ENCODE measurements at places on chromosomes 2 and 18.

DNA sequence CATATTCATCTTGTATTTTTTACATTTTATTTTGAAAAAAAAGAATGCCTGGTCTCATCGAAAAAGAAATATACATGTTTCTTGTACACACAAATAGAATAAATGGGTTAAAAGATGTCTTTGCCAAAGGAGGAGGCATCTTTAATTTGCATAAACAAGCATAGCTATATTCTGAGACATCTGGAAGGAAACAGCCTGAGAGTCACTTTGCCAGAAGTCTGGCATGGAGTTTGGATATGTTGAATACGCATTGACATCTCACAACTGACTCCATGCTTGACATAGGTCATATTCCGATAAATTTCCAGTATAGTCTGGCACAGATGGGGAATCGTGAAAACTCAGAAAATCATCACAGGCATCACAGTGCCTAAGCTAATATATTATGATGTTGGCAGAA is 1317.5 kb upstream of the CELF4 start:
- DNase-seq, result no peak

DNA sequence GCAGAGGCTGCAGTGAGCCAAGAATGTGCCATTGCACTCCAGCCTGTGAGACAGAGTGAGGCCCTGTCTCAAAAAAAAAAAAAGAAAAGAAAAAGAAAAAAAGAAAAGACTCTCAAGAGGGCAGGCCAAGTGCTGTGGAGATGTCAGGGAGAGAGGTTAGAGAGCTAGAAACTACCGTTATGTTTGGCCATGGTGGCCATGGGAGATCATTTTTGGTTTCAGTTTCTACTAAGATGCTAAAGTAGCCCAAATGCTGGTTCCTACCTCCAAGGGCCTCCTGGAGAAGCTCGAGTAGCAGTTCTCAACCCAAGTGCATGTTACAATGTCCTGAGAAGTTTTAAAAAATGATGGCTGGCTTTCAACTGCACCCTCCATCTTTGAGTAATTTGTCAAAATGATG is 47.4 kb upstream of the TCF4 start:
- DNase-seq, result no peak

GRCh38 chr2:133204421-133204820 is 363.8 kb downstream of the NCKAP5 start:
- DNase-seq, result no peak

GRCh38 chr2:105179469-105180372 is 61.8 kb upstream of the GPR45 start:
- peak; percentile 45 for DNase-seq

GRCh38 chr18:70653671-70654070 is 364.8 kb downstream of the SOCS6 start:
- no peak for DNase-seq

DNA sequence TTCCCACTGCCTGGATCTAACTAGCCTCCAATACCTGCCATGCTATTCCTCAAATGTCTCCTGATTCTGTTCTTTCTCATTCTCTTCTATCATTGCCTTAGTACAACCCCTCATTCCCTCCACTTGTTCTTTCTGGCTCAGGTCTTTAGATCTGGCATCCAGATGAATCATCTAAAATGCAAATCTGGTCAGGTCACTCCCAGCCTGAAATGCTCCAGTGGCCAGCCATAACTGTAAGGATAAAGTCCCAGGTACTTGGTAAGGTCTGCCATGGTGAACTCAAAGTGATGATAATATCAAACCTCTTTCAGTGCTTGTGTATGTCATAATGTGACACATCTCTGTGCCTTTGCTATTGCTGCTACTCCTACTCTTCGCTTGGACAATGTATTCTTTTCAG is 2.9 kb upstream of the SNRNP27 start:
- DNase-seq, result no peak

DNA sequence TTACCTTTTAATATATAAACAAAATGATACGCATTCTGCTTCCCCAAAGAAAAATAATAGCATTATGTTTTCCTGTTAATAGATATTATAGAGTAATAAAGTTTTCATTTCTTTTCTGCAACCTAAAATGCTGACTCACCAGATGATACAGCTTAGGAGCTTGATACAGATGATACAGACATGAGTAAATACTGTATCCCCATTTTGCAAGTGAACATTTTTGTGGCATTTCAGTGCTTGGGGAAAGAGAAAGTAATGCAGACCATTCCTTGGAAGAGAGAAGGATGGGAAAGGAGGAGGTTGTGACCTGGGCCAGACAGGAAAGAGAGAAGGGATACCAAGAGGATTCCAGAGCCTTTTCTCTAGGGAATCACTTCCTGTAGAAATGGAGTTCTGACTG is 97.5 kb upstream of the FSHR start:
- DNase-seq, result peak; percentile 78

DNA sequence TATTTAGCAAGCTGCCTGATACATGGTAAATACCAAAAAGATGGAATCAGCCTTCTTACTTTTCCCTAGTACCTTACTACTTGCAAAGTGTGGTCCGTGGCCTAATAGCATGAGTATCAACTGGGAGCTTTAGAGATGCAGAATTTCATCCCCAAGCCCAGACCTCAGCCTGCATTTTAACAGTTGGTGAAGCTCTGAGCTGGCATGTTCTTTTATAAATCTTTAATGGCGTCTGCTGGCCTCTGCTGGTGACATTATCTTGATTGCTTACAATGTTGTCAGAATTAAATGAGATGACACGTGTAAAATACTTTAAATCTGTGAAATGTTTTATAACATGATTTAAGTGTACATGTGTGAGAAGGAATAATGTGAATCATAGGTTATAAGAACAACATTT is 115.1 kb upstream of the NOSTRIN start:
- DNase-seq, result no peak

- no peak for DNase-seq
Measured at GRCh38 chr2:197071213-197071612, 144.7 kb upstream of the PGAP1 start.

GRCh38 chr18:57738078-57738477 is 65.0 kb downstream of the ATP8B1 start:
- peak; percentile 12 for DNase-seq

DNA sequence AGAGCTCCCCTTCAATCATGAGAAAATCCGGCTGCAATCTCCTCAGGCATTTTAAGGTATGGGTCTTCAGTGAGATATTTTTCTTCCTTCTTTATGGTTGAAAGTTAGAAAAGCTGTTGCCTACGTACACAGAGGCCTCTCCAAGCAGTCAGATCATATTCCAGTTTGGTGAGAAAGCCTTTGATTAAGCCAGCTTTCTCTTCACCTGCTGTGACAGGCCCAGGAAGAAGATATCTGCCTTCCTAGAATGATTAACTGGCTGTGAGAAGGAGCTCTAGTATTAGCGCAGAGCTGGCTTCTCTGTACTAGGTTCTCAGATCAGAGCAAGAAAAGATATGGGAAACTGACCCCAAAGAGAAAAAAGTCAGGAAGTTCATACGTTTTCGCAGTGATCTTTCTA is 585.0 kb upstream of the CHAC2 start:
- DNase-seq, result peak; percentile 5

- no peak for DNase-seq
Measured at GRCh38 chr2:84776011-84776410, 104.9 kb downstream of the TRABD2A start.

All from cardiac muscle cell (in vitro differentiated cells and primary cell).